ENCODE measurements at places on chromosomes 16 and 17.

DNA sequence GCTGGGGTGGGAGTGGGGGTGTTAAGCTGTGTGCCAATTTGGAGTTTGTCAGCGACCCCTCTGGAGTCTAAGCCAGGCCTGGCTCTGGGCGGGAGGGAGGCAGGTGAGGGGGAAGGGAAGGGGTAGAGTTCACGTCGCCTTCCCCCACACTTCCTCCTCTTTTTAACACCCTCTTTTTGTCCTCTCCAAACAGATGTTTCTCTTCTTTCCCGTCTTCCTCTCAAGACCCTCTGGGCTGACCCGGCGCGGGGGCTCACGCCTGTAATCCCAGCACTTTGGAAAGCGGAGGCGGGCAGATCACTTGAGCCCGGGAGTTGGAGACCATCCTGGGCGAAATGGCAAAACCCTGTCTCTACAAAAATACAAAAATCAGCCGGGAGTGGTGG lies 3.3 kb downstream of the HOXB1 start:
- DNase-seq: no peak

DNA sequence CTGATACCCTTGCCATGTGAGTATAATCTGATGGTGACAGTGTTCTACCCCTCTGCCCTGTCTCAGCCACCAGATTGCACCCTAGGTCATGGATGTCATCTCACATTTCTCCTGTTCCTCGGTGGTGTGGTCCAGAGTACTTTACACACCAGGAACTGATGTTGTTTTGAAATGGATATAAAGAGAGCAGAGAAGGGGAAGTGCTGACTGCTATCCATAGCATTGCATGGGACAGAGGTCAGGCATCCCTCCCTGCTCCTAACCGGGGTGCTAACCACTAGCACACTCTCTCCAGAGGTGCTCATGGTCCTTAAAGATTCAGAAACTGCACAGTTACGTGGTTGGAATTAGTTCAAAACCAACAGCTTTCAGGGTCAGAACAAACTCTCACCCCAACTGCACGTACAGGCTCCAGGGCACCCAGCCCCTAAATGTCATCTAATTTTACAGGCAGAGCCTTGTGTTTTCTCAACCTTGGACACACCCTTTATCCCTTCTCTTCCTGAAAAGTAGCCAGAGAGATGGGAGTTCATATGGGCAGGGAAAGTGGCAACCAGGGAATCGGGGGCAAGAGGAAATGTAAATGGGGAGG lies 16.3 kb downstream of the TTLL6 start:
- no peak for DNase-seq

- no peak for DNase-seq
Observed at GRCh38 chr17:17035920-17036523, 6.2 kb upstream of the MPRIP start.

- DNase-seq: no peak
Observed at GRCh38 chr17:29331708-29332085, 37.7 kb upstream of the NUFIP2 start.

DNA sequence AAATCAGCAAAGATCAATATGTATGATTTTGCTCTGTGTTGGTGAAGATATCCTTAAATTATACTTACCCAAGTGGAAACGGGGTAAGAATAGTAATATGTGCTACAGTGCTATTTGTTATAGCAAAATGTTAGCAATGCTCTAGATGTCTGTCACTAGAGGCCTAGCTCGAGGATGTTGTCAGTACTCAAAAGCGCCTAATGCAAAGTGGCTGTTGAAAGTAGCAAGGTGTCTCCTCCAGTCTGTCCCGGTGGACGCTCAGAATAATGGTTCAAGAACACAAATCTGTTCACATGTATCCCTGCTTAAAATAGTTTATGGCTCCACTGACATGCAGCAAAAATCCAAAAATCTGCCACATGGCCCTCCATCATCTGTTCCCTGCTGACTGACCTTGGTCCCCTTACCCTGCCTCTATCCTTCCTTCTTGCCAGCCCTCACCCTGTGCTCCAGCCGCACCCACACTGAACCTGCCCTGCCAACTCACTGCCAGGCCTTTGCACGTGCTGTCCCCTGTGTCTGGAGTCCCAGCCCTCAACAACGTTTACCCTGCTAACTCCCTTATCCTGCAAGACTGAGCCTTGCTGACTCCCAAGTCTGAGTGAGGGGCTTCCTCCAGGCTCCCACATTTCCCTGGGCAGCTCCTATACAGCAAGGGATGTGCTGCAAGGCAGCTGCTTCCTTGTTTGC lies 9.6 kb upstream of the RNF112 start:
- no peak for DNase-seq

GRCh38 chr17:64051153-64051552 lies 30.7 kb upstream of the ICAM2 start:
- DNase-seq: no peak

- DNase-seq: no peak
Observed at GRCh38 chr17:73733517-73733916, 89.3 kb upstream of the SDK2 start.

DNA sequence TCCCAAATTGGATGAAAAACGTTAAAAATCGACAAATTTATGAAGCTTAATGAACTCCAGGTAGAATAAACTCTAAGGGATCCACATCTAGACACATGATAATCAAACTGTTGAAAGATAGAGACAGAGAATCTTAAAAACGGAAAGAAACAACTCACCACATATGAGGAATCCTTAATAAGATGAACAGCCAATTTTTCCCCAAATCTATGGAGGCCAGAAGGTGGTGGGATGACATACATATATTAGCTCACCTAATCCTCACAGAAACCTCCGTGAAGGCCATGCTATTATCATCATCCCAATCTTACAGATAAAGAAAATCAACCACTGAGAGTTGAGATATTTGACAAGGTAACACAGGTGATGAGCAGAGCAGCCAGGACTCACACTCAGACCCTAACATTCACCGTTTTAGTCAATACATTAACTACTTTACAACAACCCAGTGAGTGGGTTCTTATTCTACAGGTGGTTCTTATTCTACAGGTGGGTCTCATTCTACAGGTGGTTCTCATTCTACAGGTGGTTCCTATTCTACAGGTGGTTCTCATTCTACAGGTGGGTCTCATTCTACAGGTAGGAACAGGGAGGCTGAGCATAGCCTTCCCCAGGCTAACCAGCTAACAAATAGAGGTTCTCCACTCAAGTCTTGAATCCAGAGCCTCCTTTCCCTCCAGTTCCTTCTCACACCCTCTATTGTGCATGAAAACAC lies 4.8 kb downstream of the CACNG1 start:
- no peak for DNase-seq

Data from NCI-H1092 (cell line).